ENCODE measurements at places on chromosomes 3 and 15.
A peak's percentile ranks its signal among the peaks of the same experiment; 100 is the strongest.

DNA sequence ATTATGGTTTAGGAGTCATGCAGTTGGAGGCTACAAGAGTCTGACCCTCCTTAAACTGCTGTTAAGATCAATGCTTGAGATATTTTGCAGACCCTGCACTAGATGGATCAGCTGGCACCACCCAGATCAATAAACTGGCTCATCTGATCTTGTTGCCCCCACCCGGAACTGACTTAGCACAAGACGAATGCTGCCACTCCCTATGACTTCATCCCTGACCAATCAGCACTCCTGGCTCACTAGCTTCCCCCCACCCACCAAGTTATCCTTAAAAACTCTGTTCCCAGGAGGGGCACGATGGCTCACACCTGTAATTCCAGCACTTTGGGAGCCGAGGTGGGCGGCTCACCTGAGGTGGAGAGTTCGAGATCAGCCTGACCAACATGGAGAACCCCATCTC lies 594.0 kb downstream of the NTRK3 start:
- DNase-seq, result no peak

DNA sequence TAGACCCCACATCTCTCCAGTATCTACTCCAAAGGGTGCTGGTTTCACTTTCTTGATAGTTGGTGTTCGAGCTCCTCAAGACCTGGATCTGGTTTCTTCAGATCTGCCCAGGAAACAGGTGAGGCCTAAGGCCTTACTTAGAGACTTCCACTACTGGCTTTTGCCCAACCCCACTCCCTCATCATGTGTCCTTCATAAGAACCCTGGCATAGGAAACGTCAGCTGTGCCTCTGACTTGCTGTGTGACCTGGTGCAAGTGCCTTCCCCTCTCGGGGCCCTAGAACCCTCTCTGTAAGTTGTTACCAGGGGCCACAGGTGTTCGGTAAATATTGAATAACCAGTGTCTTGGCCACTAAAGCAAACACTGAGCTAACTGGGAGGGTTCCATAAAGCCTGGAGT lies 3.9 kb downstream of the OXTR start:
- DNase-seq, result no peak

GRCh38 chr3:142180761-142181362 lies 31.5 kb upstream of the TFDP2 start:
- peak; percentile 12 for DNase-seq

DNA sequence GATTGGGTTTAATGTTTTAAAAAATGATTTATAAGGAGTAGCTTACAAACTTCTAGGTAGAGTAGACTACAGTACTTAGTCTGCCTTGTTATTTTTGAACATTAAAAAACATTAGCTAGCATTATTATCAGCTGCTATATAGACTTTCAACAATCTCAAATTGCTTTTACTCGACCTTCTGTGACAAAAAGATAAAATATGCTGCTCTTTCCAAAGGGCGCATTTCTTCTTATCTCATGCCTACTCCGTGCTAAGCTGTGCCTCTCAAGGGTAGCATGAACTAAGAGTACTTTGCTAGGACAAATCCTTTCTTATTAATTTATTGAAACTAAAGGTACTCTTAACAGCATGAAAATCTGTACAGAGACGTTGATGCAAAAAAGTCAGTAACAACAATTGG lies 71.3 kb downstream of the SPRED1 start:
- no peak for DNase-seq

- DNase-seq, result no peak
Measured at GRCh38 chr15:29102911-29103823, 166.5 kb downstream of the NSMCE3 start.

- DNase-seq, result no peak
Measured at GRCh38 chr3:4993276-4994143, 14.3 kb downstream of the BHLHE40 start.

DNA sequence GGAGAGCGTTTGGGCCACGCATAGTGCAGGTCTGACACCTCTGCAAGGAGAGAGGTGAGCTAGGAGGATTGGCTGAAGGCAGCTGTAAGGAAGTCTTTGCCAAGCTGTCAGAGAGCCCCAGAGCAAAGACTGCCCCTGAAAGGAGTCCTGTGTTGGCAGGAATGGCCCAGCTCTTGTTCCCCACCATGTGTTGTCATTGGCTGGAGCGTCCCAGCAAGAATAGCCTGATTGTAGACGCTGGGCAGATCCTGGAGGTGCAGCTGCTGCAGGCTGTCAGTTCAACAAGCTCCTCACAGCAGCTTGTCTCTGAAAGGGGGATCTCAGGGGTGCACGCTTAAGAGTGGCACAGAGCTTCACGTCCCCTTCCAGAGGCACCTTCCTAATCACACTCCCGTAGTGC lies 237.6 kb downstream of the FEZF2 start:
- no peak for DNase-seq

- no peak for DNase-seq
Measured at GRCh38 chr3:31291818-31292217, 240.9 kb upstream of the STT3B start.

- DNase-seq, result no peak
Measured at GRCh38 chr3:107283948-107284347, 93.3 kb upstream of the CCDC54 start.

GRCh38 chr3:188890572-188891270 lies 281.1 kb upstream of the TPRG1 start:
- no peak for DNase-seq

- DNase-seq, result no peak
Measured at GRCh38 chr15:74897300-74897701, 7.5 kb downstream of the MPI start.

GRCh38 chr3:156702367-156702766 lies 28.0 kb downstream of the TIPARP start:
- no peak for DNase-seq

DNA sequence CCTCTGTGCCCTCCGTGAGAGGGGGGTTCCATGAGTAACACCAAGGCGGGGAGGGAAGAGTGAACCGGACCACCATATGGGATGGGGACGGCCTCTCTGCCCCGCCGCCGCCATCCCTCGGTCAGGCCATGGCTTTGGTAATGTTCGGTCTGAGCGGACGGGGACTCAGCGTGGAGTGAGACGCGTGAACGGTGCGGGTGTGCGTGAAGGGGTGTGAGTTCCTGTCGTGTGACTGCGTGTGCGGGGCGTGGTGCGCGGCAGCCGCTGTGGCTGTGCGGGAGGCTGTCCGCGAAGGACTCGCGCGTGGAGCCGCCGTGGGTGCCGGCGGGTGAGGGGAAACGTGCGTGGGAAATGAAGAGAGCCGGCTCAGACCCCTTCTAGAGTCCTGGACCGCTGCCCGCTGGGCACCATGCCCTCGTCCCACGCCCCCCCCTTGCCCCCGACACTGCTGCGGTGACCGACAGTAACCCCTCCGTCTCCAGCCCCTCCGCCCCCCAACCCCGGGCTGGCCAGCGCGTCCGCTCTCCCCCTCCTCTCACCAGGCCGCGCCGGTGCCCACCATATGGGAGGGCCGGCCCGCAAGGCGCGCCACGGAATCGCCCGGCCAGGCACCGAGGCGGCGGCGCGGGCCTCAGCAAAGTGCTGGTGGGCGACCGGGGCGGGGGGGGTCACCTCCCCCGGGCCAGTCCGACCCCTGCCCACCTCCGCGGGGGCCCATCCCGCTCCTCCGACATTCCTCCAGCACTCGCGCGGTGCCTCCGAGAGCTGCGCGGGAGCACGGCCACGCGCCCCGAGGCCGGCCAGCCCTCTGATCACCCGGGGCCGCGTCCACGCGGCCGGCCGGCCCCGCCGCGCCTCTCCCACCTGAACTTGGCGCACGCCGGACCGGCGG lies 589 bp downstream of the KLF15 start:
- peak; percentile 8 for DNase-seq

DNA sequence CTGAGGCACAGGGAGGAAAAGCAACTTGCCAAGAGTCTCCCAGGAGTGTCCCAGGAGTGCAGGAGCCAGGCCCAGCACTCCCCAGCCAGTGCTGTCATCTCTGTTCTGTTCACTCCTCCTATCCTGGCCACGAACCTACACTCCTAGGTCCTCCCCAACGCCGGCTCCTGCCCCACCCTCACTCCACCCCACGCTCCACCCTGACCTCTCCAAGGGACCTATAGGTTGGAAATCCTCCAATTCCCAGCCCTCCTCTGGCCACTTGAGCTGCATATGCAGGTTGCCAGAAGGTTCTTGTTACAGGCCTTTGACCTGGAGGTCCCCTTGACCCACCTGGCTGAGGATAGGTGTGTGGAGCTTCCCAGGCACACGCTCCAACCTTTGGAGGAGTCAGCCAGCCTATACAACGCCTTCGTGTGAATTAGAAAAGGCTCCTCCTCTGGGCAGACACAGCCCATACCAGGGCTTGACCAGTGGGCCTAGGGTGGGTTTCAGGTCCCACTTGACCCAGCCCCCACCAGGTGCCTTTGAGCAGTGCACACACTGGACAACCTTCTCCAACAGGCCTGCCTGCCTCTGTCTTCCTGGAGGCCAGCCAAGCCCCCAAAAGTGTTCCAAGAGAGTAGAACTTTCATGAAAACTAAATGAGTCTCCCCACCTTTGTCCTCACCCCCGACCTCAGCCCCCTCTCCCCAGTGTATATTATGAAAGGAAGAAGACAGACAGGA lies 167.2 kb upstream of the TLE3 start:
- DNase-seq, result no peak

- DNase-seq, result no peak
Measured at GRCh38 chr15:53549697-53550305, 209.7 kb downstream of the WDR72 start.

DNA sequence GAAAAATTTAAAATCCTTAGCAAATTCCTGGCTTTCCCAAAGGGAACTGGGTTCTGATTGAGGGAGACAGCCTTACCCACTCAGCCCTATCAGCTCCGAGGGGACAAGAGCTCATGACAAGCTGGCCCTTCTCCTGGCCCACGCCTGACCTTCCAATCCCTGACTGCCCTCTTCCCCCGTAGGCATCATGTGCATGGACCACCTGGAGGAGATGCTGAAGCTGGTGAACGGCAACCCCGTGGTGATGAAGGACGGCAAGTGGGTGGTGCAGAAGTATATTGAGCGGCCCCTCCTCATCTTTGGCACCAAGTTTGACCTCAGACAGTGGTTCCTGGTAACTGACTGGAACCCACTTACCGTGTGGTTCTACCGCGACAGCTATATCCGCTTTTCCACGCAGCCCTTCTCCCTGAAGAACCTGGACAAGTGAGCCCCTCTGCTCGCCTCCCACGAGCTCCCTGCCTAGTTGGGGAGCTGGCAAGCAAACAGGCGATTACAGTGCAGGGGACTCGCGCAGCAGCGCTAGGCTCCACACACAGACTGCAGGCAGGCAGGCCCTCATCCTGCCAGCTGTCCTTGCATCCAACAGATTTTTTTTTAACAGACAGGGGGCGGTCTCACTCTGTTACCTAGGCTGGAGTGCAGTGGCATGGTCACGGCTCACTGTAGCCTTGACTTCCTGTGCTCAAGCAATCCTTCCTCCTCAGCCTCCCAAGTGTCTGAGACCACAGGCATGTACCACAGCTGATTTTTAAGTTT lies 16.8 kb downstream of the RPUSD3 start:
- no peak for DNase-seq

- DNase-seq, result no peak
Measured at GRCh38 chr3:127105587-127105986, 87.3 kb upstream of the PRR23E start.

- no peak for DNase-seq
Measured at GRCh38 chr3:53328746-53329145, 18.6 kb downstream of the DCP1A start.

- peak; percentile 14 for DNase-seq
Measured at GRCh38 chr3:149085828-149086231, 503 bp downstream of the HLTF start.

- no peak for DNase-seq
Measured at GRCh38 chr3:153855772-153856171, 265.4 kb upstream of the ARHGEF26 start.

DNA sequence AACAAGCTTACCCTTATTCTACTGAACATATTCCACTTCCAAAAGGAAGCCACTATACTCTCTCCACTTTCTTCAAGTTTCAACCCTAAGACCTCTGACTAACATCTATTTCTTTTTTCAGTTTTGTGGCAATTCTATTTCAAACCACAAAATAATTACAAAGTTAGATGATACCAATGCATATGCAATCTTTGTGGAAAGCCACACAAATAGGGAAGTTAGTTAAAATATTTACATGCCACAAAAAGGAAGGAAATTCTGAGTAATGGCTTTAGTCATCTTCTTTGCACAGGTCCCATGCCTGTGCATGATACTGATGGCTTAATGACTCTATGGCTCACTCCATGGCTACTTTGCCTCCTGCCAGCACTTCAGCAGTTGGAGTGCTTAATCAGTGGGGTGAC lies 57.0 kb upstream of the MCTP2 start:
- peak; percentile 18 for DNase-seq

GRCh38 chr3:41202834-41203345 lies 3.6 kb downstream of the CTNNB1 start:
- DNase-seq, result no peak

GRCh38 chr3:80521081-80521480 lies 753.3 kb upstream of the ROBO1 start:
- DNase-seq, result no peak

DNA sequence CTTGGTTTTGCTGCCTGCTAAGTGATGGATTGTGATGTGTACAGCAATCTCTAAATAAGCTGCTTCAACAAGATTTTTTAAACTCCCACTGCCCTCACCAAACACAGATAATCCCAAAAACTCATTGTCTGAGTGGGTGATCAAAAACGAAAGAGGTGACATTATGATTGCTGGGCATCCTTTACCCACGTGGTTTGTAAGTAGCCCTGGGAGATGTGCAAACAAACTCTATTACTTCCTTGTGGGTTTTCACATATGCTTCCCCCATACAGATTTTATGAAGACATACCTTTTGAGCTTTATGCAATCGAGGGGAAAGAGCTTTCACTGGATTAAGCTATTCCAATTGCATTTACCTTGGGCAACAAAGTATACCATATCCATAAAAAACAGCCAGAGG lies 1000.4 kb downstream of the FHIT start:
- DNase-seq, result no peak

- DNase-seq, result no peak
Measured at GRCh38 chr15:58433597-58434333, 2.0 kb downstream of the LIPC start.

GRCh38 chr3:81908561-81908960 lies 147.1 kb upstream of the GBE1 start:
- DNase-seq, result no peak

GRCh38 chr3:174294616-174295015 lies 564.5 kb upstream of the NAALADL2 start:
- DNase-seq, result no peak

DNA sequence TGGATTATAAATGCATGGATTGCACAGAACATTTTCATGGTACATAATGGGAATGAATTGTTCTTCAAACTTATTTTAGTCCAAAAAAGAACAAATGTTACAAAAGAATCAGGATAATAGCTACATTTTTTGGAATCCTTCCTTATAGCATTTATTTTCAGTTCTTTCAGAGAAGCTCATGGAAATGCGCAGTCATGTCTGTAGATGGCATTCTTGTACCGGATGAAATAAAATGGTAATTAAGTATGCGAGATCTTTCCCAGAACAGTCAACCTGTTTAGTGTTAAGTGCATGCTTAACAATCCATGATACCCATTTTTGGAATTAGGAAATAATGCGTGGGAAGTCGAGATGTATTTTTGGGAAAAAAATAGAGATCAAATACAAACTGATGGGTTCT lies 38.2 kb upstream of the GOLGA8B start:
- no peak for DNase-seq

GRCh38 chr3:135667061-135667460 lies 298.5 kb upstream of the PPP2R3A start:
- DNase-seq, result no peak

GRCh38 chr3:112654492-112654891 lies 13.5 kb upstream of the CCDC80 start:
- DNase-seq, result no peak
